Activated CD8-positive, alpha-beta T cell treated with anti-CD3 and anti-CD28 coated beads for 36 hours (primary cell): ENCODE measurements at places on chromosomes 7 and 10.

DNA sequence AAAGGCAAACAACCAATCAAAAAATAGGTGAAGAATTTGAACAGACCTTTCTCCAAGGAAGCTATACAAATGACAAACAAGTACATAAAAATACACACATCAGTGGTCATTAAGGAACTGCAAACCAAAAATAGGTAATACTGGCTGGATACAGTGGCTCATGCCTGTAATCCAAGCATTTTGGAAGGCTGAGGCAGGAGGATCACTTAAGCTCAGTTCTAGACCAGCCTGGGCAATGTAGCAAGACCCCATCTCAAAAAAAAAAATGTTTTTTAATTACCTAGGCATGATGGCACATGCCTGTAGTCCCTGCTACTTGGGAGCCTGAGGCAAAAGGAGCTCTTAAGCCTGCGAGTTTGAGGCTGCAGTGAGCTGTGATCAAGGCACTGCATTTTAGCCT lies 19.3 kb downstream of the CDCA7L start:
- DNase-seq = no peak

GRCh38 chr10:97207131-97207530 lies 21.4 kb upstream of the SLIT1 start:
- DNase-seq = no peak

DNA sequence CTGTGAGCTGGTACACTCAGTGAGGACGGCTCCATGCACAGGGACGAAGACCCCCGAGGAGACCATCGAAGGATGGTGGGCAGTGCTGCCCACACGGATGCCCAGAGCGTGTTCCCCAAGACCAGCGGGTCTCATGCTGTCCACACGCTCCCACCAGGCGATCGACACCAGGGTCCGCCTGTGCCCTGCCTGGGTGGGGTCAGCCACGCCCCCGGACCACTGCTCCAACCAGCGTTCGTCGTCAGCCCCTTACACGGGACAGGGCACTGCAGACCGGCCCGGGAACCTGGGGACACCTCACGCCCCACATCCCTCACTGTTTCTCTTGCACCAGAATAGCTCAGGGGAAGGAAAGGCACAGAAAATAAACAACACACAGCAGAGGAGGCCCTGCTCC lies 223.5 kb downstream of the DNAJB6 start:
- no peak for DNase-seq

GRCh38 chr7:93955304-93955703 lies 33.8 kb downstream of the GNG11 start:
- no peak for DNase-seq

DNA sequence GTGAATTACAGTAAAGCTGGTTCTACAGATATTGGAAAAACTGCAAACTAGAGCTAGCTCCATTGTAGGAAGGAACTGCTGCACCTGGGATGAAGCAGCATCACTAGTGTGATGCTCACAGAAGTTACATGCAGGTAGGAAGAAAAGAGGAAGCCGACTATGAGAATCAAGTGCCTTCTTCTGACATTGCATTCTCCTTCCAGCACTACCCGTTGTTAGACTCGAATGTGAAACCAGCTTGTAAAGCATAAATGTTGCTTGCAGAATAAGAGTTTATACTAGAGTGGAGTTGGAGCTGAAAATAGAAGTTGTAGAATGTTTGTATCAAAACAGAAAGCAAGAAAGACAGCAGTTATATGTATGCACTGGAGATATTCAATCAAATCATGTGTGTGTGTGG lies 49.9 kb downstream of the TRIM24 start:
- DNase-seq = no peak

- DNase-seq = no peak
These were observed 297.6 kb upstream of the PLXDC2 start for GRCh38 chr10:19518632-19519031.

- no peak for DNase-seq
These were observed 33.2 kb downstream of the SEMA3A start for GRCh38 chr7:84161398-84161797.

- DNase-seq = no peak
These were observed 3.5 kb downstream of the PTTG1IP2 start for GRCh38 chr7:90472805-90473540.

DNA sequence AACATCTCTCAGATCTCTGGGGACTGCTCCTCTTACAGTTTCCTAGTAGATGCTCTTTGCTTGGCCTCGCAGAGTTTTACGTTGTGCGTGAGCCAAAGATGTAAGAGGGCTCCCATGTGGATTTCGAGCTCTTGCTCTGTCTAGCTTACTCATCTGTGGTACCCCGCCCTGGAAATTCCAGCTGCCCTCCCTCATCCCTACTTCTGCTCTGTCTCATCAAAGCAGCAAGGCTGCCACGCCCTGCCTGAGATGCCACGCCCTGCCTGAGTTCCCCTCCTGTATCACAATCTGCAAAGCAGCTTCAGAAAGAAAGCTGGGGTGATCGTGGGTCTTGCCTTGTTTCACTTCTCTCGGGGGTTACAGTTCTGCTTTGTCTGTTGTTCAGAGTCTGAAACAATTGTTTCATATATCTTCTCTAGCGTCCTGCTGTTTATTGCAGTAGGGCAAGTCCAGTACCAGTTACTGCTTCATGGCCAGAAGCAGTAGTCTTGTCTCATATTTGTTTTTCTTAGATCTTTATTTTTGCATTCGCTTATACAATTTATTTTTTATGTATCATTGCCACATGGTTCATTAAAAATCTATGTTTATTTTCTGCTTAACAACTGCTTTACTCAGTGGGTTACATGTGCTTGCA lies 36.1 kb upstream of the CCNY start:
- no peak for DNase-seq
